H4 (cell line): ENCODE measurements at places on chromosomes 4 and X. TPM values are rescaled to one million over a fixed set of nuclear protein-coding genes. Genes with fewer than 3 reads are reported as not detected.

The FAM236C gene
- not detected in 2 replicates for total RNA-seq

DNA sequence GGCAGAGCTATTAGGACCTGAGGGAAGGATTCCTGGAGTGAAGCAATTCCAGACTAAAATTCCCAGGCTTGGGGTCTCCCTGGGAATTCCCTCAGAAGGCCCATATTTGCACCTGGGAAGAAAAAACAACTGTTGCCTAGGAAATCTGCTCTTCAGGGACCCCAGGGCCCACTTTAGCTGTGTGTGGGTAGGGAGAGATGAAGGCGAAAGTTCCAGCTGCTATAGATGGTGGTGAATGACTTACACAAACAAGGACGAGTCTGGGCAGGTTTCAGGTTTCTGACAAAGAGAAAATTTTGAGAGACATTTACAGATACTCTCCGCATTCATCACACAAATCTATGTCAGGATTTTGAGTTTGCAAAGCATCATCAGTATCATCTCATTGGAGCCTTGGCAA, 126.1 kb downstream of the GPC3 start:
- no peak for DNase-seq

The BRS3 gene
- total RNA-seq = not detected in 2 replicates

DNA sequence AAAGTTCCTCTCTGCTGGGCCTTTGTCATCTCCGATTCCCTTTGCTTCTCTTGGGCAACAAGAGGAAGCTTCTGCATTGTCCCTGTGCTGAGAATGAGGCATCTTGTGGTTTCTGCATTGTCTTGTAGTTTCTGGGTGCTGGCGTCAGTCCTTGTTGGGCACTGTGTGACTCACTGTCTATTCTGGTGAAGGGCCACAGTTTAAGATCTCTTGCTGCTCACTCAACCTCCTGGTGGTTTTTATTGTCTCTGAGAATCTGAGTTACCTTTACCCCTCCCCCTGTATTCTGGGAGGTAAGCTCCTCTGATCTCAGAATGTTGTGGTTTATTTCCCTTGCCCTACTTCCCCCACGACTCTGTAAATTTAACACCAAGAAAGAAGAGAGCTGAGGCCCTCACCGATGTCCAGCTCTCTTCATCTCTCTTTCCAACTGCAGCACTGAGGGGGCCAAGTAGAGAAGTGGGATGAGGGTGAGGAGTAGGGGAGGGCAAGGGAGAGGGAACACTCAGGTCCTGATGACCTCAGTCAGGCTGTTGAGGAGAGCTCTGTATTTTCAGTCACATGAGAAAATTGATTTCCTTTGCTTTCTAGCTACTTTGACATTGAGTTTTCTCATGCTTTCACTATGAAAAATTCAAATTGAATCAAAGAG, 441.6 kb upstream of the PITX2 start:
- peak; percentile 39 for DNase-seq

DNA sequence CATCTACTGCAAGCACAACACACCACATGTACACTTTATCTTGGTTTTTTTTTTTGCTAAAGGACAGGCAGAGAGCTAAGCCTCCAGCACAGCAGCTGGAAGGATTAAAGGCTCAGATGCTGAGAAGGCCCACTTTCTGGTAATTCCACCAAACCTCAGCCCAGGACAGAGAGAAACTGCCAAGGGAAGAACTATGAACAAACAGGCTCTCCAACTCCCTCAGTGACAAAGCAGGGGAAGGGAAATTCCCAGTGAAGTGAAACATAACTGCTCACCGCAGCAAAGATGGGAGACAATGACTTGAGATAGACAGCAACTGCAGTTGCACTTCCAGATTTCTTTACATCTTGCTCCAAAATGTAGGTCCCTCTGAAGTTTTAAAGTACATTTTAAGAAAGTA, 4.8 kb downstream of the PROM1 start:
- DNase-seq = no peak

DNA sequence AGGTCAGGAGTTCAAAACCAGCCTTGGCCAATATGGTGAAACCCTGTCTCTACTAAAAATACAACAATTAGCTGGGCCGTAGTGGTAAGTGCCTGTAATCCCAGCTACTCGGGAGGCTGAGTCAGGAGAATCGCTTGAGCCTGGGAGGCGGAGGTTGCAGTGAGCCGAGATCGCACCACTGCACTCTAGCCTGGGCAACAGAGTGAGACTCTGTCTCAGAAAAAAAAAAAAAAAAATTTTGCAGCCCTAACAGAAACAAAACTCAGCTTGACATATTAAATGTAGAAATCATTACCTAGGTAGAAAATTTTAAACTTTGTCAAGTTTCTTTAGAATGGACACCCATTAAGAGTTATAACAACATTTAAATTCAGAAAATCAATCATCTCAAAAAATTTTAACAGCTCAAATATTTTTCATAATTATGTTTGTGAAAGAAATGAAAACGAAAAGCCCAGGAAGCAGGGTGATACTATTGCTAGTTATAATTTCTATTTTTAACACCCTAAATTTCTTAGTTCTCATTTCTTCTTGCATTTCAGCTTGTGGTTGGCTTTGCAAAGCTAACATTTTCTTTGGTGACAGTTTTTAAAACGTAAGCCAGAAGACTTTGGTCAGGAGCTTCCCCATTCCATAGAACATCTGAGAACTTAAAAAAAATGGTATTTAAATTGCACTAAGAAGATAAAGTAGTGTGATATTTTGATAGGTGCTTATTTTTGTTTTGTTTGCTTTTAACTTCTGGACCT, 33.3 kb upstream of the RBBP7 start:
- no peak for DNase-seq

The PDCL2 gene
- not detected in 2 replicates for total RNA-seq

DNA sequence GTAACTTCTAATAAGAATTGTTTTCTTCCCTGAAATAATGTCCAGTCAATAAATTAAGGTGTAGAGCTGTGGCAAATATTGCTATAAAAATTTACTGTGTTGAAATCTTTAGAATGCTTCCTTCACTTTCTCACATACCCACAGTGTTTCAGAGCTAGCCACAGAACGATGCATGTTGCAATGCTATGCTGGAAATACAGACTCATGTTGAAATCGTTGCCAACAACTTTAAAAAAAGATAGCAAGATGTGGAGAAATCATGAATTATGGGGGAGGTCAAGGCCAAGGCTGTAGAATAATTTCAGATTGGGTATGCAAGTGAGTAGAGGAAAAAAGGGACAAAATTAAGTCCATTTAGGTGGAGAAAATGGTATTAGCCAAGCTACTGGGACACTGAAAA, 204.8 kb downstream of the VEGFC start:
- DNase-seq = peak; percentile 10

The XAGE2 gene
- total RNA-seq = not detected in 2 replicates

- DNase-seq = no peak
These were observed 127.5 kb upstream of the TLR3 start for GRCh38 chr4:185941461-185941860.

DNA sequence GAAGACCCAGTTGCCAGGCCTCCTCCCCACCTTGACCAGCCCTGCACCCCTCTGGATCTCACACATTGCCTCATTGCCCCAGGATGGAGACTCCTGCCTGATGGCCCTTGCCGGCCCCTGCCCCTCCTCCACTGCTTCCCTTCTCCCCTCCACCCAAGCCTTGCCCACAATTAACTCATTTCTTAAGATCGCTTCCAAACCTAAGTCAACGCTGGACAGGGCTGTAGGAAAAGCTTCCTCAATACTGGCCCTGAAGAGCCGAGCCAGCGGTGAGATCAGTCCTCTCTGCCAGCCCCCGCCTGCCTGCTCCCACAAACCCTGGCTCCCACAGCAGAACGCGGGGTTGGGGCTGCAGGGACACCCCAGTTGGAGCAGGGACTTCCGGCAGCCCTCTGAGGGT, 7.5 kb upstream of the HAUS7 start:
- DNase-seq = no peak

GRCh38 chr4:41815473-41815872, 66.9 kb upstream of the PHOX2B start:
- DNase-seq = no peak

- peak; percentile 77 for DNase-seq
These were observed 67.0 kb upstream of the CXCL13 start for GRCh38 chr4:77538574-77539157.

The SYTL5 gene
- 1.2 and 1.7 TPM in 2 replicates for total RNA-seq

DNA sequence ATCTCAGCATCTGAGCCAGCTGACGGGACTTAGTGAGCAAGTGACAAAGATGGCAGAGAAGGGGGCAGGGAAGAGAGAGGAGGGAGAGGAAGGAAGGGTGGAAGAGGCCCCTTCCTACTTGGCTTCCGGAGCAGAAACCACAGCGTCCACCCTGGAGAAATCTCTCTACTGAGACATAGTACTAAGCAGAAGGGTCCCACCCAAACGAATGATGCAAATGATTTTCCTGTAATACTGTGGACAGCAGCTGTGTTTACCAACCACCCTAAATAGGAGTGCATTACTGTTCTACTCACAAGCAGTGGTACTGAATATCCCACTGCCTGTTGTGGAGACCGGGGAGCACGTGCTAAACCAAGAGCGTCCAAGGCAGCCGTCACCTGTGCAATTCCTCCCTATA, 29.4 kb downstream of the DTHD1 start:
- no peak for DNase-seq

- DNase-seq = no peak
These were observed 18.8 kb downstream of the PRRG1 start for GRCh38 chrX:37367946-37368345.

The STATH gene
- 0.29 and 0.37 TPM in 2 replicates for total RNA-seq
